ENCODE measurements at places on chromosomes 3 and 15.

- no peak for DNase-seq
Measured at GRCh38 chr3:15152184-15152583, 53.2 kb upstream of the RBSN start.

GRCh38 chr3:7573330-7573729 is 712.4 kb downstream of the GRM7 start:
- no peak for DNase-seq

GRCh38 chr3:127770671-127771355 is 51.5 kb downstream of the MGLL start:
- no peak for DNase-seq

DNA sequence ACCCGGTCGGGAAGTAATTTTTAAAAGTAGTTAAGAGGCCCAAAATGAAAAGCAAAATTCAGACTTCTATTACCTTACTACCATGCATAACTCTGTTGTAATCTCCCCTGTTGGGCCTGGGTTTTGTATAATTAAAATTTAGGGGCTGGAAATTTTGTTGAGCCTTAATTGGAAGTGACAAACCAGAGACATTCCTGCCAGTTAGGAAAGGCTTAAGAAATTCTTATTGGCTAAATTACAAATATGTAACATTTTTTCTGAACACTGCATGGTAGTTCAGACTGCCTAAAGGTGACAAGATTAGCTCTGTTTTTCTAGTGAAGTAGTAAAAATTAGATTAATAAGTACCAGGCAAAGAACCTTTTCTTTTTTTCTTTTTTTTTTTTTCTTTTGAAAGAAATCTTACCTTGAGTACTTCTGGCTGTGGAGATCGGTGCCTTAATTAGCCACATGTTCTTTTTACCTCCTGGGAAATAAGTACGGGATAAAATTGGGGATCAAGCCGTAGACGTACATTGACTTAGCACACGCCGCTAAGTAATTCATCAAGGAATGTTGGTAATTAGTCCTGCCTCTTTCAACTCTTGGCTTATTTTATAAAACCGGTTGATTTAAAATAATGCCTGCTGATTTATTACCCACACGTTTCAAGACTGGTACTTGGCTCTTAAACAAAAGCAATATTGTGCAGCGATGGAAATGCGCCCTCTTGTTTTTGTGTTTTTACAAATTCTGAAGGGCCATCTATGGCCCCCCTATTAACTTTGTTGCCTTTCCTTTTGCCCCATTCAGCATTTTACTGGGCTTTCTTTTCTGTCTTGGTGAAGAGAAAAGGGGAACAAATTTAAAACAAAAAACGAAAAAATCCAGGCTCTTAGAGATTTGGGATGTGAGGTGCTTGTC is 111.2 kb upstream of the SAMMSON start:
- no peak for DNase-seq

GRCh38 chr3:163939926-163940325 is 1138.4 kb downstream of the SI start:
- no peak for DNase-seq

GRCh38 chr3:16322189-16322588 is 57.2 kb downstream of the OXNAD1 start:
- no peak for DNase-seq

GRCh38 chr3:171876680-171877147 is 33.6 kb downstream of the TMEM212 start:
- no peak for DNase-seq
